Stimulated activated CD4-positive, alpha-beta T cell treated with anti-CD3 and anti-CD28 coated beads, Interleukin-1b, Interleukin-23, amount 100 ng/mL, for 24 hours (primary cell): ENCODE measurements at places on chromosomes 11 and 22.

DNA sequence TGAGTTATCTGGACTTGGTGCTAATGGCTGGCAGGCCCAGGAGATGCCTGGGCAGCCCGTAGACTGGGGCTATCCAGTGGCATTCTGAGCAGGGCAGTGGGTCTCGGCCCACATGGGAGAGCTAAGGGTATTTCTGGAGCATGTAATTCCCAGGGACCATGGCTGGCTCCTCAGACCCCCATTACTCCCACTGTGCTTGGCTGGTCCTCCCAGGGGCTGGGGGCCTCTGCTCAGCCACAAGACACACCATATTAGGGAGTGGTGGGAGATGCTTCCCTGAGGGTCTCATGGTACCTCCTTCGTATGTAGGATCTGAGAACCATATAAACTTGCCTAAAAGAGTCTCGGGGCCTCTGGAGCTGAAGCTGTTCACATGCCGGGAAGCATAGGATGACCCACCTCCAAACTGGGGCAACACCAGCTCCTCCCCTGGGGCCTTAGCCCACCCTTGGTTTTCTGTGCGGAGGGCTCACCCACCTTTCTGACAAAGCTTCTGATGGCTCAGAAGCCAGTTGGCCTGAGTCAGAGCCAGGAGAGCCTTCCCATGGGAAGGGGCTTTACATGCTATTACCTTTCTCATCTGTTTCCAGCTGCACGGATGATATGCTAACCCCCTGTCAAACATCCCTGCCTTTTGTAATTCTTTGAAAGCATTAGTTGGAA, 9.5 kb upstream of the FTH1 start:
- no peak for DNase-seq

DNA sequence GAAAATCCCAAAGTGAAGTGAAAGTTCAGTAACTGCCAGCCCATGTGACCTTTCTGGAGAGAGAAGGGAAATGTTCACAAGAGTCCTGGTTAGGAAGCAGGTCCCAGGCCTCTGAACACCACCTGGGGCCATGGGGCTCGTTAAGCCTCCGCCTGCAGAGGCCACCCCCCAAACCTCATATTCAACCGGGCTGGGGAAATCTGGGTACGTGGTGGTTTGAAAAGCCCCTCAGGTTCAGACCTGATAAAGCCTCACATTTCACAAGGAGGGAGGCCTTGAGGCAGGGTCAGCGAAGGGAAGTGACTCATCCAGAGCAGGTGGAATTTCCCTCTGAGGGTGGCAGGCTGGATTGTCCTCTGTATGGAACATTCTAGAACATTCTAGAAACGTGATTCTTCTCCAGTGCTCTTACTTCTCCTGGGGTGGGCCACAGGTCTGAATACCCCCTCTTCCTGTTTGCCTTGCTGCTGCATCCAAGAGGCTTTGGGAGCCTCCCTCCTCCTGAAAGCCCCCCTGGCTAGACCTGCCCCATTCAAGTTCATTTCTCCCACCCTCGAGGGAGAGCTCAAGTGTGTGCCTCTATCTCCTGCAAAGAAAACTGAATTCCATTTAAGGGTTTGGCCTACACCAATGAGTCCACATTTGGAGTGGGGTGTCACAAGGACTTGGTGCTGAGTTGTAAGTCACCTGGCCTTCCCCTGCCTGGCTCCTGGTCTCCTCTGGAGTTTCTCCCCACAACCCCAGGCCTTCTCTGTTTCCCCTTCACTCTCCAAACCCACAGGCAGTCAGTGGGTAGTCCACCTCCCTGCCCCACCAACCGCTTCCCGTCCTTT, 6.3 kb downstream of the FXYD2 start:
- no peak for DNase-seq

- no peak for DNase-seq
Observed at GRCh38 chr11:75270896-75271418, 30.4 kb downstream of the TPBGL start.

DNA sequence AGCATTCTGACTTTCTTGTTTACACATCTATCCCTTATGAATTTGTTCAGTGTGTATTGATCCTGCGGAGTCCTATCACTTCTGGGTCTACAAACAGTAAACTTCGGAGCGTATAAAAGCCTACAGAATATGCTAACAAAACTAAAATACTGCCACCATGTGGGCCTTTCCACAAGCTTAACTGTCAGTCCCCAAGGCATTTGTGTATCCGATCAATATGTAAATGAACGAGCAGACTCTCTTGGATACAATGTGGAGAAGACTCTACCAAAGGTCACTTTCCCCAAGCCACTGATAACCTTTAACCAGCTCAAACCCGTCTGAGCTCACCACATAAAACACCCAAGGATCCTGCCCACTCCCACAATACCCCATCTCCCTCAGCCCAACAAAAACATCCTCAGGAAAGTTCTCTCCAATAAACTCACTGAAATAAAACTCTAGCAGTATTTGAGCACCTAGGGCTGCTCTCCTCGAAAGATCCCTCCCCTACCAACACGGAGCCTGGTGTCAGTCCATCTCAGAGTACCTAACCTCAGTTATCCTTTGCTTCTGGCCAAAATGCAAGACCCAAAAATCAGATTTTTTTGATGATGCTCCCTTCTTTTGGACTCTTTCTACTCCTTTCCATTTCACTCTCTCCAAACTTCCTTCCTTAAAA, 17.8 kb downstream of the ADA2 start:
- DNase-seq: no peak

DNA sequence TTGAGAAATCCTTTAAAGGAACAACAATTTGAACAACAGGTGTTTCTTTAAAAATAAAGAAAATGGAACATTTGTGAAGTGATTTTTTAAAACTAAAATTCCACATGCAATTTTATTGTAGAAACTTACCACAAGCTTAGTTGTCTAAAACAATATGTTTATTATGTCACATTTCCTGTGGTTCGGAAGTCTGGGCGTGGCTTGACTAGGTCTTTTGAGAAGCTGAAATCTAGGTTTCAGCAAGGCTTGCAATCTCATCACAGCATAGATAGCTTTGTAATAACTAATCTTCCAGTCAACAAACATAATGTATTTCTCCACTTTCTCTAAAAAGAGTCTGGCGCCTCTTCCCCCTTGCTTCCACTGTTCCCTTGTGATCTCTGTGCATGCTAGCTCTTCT, 27.0 kb downstream of the MS4A6A start:
- DNase-seq: no peak
